ENCODE measurements at places on chromosomes 2 and 18.

DNA sequence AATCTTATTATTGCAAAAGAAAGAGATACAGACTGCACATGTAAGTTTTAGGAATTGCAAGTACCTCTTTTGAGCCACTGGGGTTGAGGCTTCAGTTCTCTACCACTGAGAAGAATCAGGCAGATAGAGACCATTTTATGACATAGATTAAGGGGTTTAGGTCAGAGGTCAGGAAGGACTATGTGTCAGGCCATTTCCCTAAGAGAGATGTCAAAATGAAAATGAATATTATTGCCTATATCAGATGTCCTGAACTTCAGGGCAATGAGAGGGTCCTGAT, 113.7 kb downstream of the GATA6 start:
- no peak for DNase-seq

GRCh38 chr18:79926715-79927606, 24.5 kb downstream of the SLC66A2 start:
- DNase-seq, result no peak

DNA sequence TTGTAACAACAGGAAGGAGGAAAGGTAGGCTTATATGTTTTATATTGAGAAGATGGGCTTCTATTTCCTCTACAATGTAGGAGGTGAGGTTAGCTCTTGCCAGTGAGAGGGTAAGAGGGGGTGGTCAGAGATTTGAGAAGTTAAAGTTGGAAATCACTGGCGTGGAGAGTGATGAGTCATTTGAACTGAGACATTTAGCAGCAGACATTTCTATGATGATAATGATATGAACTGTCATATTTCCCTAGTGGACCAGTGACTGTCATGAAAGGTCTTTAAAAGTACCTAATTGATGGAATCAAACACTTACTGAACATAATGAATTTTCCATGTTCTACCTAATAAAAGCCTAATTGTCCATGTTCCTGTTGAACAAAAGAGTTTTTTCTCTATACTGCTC, 126.1 kb downstream of the FAM161A start:
- no peak for DNase-seq

DNA sequence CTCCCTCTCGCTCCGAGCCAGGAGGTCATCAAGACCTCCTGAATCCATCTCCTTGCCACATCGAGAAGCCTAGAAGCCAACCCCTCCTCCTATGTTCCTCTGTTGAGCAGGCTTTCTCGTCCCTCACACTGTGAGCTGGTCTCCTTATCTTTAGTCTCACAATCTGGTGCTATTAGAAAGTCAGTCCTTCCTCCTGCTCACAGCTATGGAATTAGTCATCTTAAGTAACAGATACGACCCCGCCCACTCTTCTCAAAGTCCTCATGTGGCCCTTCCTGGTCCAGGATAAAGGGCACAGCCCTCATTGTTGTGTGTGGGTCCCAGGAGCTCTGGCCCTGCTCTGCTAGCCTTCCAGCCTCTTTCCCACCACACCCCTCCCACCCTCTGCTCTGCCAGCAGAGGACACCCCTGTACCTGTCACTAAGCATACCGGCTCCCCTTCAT, 41.4 kb upstream of the TRIB2 start:
- DNase-seq, result peak; percentile 8

- no peak for DNase-seq
Measured at GRCh38 chr2:172098650-172099471, 3.8 kb downstream of the DLX2 start.

- peak; percentile 71 for DNase-seq
Measured at GRCh38 chr18:58785171-58785805, 79.4 kb upstream of the ZNF532 start.

DNA sequence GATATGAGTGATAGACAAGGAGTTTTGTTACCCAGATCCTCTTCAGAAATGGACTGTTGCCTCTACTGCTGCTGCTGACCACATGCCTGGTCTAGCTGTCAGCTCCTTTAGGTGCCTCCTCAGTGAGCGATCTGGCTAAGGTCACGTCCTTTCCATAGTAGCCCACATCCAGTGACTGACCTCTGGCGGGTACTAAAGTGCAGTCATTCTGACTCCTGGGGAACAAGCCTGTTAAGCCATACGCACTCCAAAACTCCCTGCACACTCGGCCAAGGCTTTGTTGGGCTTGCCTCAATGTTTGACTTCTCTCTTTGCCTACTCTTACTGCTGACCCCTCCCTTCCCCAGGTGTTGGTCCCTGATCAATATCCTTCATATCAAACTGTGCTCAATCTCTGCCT, 685.2 kb downstream of the IRS1 start:
- DNase-seq, result no peak

DNA sequence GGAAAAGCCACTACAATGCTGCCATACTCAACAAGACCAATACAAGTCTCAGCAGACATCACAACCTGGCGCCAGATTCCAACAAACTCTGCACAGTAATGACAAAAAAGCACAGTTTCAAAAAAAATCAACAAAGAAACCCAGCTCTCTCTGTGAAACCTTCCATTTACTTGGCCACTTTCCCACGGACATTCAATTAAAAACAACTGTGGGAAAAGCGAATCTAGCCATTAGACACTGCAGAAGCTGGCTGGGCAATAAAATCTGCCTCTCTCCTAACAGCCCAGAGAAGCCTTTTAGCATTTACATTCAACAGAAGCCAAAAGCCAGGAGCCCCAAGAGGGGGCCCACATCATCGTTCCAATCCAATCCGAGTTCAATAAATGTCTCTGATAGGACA, 128.9 kb downstream of the HDAC4 start:
- DNase-seq, result no peak

GRCh38 chr2:174337337-174338146, 2.8 kb downstream of the SP9 start:
- DNase-seq, result no peak

- no peak for DNase-seq
Measured at GRCh38 chr18:9988665-9989064, 74.8 kb downstream of the VAPA start.

DNA sequence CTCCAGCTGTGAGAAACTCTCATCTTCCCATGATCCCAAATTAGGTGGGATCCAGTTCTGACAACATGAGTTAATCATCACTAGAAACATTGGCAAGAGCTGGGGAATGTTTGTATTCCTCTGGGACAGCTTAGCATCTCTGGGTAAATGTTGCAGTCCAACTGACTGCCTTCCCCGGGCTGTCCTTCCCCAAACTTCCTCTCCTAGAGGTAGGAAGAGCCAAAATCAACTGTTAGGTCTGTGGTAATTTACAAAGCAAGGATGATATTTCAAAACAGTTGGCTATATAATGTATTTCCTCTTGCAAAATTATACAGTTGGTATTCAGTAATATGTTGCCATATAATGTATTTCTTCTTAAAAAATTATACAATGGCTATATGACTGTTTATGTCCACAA, 148.5 kb downstream of the MGAT5 start:
- DNase-seq, result peak; percentile 75

GRCh38 chr18:64994370-64994769, 756.4 kb upstream of the CDH7 start:
- no peak for DNase-seq

- no peak for DNase-seq
Measured at GRCh38 chr18:468955-469790, 31.3 kb downstream of the COLEC12 start.

DNA sequence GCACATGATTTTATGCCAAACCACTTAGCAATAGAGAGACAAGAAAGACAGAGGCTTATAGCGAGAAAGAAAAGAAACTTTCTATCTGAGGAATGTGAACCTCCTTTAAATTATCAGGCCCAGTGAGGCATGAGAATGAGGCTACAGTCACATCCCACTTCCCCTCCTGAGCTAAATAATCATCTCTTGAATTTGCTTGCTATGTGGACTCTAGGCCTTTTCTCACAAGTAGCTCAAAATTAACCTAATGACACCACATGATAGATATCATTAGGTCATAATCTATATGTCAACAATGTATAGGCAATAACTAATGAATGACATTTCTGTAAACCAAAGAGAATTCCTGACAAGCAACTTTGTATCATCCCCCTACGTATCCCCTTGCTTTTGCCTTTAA, 301.5 kb upstream of the MGAT5 start:
- DNase-seq, result no peak

GRCh38 chr2:231513746-231514224, 16.5 kb downstream of the NMUR1 start:
- DNase-seq, result no peak

- peak; percentile 56 for DNase-seq
Measured at GRCh38 chr2:105576440-105577241, 168.1 kb upstream of the NCK2 start.

- no peak for DNase-seq
Measured at GRCh38 chr2:133213651-133214050, 354.6 kb downstream of the NCKAP5 start.

GRCh38 chr2:43412114-43412753, 183.6 kb downstream of the THADA start:
- DNase-seq, result no peak

DNA sequence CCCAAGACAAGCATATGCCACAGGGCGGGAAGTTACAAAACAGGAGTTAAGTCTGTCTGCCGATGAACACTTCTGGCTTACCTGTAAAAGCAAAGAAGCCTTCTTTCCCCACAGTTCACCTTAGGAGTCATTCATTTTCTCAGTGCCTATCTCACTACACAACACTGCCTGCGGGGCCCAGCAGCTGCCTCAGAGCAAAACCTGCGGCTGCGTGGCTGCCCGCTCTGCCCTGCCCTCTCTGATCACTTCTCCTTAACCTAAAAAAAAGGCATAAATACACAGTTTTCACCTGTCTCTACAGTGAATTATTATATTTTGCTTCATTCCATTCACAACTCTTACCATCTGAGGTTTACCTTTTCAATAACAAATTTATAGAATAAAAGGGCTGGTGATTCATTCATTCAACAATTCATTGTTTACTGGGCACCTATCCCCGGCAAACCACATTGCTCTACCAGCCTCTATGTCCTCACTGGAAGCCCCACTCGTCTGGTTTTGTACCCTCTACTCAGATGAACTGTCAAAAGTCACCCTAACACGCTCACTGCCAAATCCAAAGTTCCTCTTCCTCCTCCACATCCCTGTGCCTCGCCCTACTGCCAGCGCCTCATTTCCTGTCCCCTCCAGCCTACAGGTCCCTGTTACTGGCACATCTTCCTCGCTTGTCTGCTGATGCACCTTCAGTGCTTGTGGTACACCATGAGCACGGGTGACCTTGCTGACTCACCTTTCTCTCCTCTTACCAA, 31.4 kb downstream of the AFG3L2 start:
- no peak for DNase-seq

- DNase-seq, result no peak
Measured at GRCh38 chr2:72128059-72128842, 19.4 kb downstream of the CYP26B1 start.

- DNase-seq, result peak; percentile 31
Measured at GRCh38 chr2:75199428-75200011, at the start of gene TACR1. Gene TACR1, minus strand, starts transcription at chr2:75199520. Its CDS starts 586 bp downstream, at chr2:75198934.

DNA sequence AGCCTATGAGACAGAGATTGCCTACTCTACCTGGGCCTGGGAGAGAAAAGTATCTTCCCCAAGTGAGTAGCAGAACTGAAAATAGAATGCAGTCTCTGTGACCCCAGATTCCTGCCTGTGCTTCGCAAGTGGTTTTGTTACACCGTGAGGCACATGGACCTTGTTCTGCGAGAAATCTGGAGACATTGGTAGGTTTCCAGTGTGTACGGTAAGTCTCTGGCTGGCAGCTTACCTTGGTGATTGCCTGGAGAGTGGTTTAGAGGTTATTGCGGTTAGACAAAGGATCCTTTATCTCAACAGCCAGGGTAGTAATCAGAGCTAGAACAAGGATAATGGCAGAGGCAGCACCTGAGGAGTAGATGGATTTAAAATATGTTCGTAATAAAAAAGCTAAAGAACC, 606.0 kb upstream of the GCFC2 start:
- DNase-seq, result no peak

- no peak for DNase-seq
Measured at GRCh38 chr2:10932345-10933151, 20.8 kb downstream of the KCNF1 start.

DNA sequence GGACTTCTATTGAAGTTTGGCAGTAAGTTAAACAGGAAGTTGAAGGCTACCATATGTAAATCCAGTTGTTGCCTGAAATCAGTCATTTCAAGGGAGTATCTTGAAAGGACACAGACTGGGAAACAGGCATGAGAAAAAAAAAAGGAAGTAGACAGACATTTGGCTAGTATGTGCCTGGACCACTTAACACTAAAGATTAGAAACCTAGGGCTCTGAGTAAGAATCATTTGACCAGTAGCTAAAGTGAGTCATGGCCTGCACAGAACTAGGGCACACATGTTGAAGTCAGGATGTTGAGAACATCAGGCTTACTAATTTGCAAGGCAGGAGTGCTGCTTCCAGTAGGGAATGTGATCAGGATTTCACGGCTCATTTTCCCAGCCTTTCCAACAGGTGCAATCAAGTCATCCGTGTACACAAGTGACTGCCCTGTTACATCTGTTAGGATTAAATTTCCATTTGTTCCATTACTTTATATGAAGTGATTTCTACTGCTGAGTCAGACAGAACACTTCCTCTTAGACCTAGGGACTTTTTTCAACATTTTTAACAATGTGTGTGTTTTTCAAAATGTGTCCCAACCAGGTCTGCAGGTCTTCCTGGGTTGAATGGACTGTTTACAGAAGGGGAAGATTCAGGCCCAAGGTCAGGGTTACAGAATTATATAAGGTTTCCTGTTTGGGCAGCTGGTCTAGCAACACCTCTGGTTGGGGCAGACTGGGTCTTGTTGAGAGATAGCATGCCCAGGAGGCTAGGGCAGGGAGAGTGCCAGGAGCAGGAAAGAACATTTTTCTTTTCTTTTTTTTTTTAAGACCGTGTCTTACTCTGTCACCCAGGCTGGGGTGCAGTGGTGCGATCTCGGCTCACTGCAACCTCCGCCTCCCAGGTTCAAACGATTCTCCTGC, 145.6 kb downstream of the TGIF1 start:
- peak; percentile 92 for DNase-seq

- no peak for DNase-seq
Measured at GRCh38 chr2:171018522-171018921, 89.5 kb downstream of the GORASP2 start.

- no peak for DNase-seq
Measured at GRCh38 chr2:133026536-133027177, 356.7 kb upstream of the LYPD1 start.

- no peak for DNase-seq
Measured at GRCh38 chr2:174184915-174185314, 63.4 kb downstream of the OLA1 start.

GRCh38 chr2:74957886-74958273, 563 bp upstream of the POLE4 start:
- no peak for DNase-seq

DNA sequence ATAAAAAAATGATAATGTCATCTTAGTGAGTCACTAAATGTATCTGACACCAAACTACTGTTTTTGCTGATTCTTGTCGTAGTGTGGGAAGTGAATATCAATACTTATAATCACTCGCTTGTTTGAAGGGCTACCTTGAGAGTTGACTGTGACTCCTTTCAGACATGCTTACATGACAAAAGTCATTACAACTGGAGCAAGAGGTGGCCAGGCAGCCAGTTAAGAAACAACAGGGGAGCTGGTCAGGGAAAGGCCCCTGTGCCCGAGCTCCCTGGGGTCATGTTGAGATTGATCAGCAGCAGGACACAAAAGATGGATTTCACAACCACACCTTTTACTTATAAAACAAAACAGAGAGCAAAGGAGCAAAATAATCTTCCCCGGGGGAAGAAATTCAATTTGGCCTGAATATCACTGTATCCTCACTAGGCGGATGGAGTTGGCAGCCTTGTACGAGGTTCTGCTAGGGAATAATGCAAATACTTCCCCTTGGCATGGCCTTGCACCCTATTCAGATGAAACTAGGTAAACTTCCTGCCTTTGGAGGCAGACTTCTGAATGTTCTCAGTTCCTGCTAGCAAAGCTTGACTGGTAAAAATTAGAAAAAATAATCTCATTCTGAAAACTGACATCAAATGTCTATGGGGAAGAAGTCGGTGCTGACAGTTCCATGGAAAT, 101.2 kb downstream of the DYNC1I2 start:
- DNase-seq, result no peak

Data from AG09309 (cell line).